ENCODE measurements at places on chromosomes 5 and 9.

DNA sequence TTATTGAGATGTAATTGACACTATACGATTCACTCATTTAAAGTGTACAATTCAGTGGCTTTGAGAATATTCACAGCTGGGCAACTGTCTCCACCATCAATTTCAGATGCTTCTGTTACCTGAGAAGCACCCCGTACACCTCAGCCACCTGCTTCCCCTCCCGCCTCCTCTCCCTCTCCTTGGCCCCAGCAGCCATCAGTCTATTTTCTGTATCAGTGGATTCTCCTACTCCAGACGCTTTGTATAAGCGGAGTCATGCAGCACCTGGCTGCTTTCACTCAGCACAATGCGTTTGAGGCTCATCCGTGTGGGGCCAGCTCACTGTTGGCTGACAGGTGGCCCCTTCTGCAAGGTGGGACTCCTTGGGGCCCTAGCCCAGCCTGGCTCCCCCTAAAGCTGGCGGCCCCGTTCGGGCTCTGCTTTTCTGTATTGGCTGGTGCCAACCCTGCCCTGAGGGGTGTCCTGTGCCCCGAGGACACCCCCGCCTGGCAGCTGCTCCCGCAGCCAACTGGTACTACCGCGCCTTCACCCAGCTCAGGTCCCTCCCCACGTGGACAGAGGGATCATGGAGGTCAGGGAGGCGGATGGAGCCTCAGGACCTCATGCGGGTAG is 124.4 kb upstream of the COL5A1 start:
- DNase-seq, result peak; percentile 12

DNA sequence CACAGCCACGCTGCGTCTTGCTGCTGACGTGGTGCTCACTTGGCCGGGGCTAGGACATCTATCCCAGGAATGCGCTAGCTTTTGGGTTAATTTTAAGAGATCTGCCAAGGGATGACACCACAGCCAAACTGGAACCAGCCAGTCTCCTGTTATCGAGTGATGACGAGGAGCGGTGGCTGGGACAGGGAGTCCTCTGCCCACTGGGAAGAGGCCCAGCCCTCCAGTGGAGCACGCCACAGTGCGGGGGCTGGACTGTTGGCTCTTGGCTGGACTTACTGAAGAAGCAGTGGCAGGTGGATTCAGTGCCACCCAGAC is 55.1 kb upstream of the PHYKPL start:
- DNase-seq, result peak; percentile 68

- DNase-seq, result peak; percentile 48
These were observed 667 bp upstream of the FRRS1L start for GRCh38 chr9:109167716-109168115.

DNA sequence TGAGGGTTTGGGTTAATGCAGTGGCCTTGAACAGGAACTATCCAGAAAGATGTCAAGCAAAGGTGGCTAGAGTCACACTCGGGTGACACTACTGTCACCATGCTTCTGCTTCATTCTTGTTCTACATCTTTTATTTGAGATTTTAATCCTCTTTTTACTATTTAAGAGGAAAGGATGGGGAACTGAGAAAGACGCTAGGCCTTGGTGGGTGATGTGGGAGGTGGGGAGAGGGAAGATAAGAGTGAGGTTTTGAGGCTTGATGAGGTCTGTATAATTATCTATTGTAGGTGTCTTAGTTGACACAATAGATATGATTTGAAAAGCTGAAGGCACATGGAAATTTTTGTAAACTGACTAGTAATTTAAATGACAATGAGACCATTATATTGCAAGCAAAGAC is 3.5 kb upstream of the BASP1 start:
- DNase-seq, result no peak

DNA sequence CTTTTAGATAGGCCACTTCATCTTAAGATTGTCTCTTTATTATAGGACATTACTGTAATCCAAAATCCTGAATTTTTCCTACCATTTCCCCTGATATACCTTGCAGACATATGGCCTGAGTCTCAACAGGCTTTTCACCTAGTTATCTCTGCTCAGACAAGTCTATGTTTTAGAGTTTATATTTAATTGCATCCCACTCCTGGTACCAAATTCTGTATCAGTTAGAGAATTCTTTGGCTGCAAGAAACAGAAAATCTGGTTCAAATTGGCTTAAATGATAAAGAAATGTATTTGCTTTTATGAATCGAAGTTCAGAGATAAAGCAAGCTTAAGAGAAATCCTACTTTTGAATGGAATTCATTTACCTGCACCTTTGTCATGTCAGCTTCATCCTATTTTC is 102.2 kb upstream of the OSMR start:
- no peak for DNase-seq

GRCh38 chr5:139759219-139759721 is 36.3 kb upstream of the PSD2 start:
- peak; percentile 55 for DNase-seq

- no peak for DNase-seq
These were observed 66.1 kb downstream of the PPIP5K2 start for GRCh38 chr5:103186152-103186551.

DNA sequence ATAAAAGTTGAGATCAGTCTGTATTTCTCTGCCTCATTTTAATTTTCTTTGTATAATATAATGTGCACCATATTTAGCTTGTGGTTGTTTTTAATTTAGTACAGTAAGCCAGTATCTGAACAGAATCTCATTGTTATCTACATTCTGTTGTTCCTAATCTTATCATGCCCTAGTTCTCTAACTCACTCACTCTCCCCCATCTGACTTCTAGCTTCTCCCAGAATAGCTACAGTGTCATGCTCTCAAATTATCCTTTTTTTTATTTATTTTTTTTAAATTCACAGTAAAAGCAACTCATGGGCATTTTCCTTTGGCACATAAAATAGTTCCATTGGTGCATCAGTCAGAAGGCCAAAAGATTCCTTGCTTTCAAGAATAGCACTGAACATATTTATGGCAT is 156.6 kb downstream of the TRPM3 start:
- peak; percentile 67 for DNase-seq

- no peak for DNase-seq
These were observed 835.9 kb upstream of the ZNF608 start for GRCh38 chr5:125582352-125582751.

GRCh38 chr5:83538786-83539462 is 67.4 kb downstream of the VCAN start:
- no peak for DNase-seq

- DNase-seq, result no peak
These were observed 72.8 kb downstream of the TLE4 start for GRCh38 chr9:79644601-79645000.

GRCh38 chr5:69432412-69433206 is 17.7 kb downstream of the MARVELD2 start:
- no peak for DNase-seq

- no peak for DNase-seq
These were observed 5.3 kb upstream of the TJP2 start for GRCh38 chr9:69168709-69169217.

Data from cerebellar cortex (tissue), 1 donor.